ENCODE measurements at places on chromosomes 5 and 9.

DNA sequence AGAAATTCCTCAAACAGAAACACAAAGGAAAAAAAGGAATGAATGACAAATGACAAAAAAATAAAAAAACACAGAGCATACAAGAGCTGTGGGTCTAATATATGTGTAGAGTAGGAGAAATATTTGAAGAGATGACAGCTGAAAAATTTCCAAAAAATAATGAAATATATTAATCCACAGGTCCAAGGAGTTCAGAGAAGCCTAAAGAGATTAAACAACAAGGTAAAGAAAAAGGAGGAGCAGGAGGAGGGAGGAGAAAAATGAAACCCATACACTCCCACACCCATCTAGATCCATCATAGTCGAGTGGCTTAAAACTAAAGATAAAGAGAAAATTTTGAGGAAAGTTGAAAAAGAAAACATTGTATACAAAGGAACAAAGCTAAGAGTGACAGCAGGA lies 182.4 kb upstream of the MAP3K1 start:
- no peak for DNase-seq

DNA sequence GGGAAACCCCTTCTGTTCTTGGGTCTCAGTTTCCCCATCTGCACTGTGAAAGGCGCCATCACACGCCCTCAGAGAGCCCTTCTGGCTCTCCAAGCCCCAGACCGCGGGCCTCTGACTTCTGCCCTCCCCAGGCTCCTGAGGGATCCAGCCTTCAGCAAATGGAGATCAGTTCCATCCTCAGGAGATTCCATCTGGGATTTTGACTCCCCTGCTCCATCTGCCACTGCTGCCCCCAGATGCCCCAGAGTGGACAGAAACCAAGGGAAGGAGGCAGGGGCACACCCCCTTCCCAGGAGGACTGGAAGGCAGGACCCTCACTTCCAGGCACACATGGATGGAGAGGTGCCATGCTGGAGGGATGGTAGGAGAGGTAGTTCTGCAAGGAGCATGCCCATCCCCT lies 18.7 kb upstream of the RPS14 start:
- no peak for DNase-seq

DNA sequence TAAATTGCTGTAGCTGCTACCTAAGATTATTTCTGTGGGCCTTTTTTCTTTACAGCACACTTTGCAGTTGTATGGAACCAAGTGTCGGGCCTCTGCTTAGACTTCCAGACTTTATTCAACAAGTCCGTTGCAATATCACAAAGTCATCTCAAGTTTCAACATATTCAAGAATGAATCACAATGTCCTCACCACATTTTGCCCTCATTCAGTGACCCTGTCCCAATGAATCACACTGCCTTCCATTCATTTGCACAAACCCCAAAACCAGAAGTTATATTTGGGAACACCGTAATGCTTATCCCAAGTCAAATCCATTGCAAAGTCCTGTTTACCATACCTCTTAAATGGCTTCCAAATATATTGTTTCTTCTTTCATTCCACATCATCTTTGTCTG lies 439.6 kb downstream of the CSNK1G3 start:
- DNase-seq, result no peak

DNA sequence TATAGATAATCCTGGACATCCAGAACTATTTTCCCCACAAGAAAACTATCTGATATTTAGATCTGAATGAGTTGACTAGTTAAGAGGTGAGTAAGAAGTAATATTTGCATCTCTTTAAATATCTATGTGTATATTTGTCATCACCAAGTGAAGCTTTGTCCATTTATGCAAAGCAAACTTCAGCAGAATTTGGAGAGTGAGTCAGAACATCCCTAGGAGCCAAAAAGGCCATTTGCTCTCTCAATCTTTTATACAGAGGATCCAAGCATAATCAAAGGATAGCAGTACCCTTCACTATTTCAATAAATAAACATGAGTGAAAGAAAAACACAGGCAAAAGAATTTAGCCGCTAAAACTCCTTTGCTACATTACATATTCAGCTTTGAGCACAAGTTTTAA lies 454.4 kb downstream of the NR2F1-AS1 start:
- no peak for DNase-seq

DNA sequence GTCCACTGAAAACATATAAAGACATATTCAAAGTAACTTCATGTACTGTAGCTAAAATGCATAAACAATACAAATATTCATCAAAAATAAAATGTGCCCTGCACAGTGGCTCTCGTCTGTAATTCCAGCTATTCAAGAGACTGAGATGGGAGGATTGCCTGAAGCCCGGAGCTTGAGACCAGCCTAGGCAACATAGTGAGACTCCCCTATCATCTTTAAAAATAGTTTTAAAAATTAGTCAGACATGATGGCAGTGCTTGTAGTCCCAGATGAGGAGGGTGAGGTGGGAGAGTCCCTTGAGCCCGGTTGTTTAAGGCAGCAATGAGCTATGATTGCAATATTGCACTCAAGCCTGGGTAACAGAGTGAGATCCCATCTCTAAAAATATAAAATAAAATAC lies 534.1 kb downstream of the ANXA1 start:
- no peak for DNase-seq

DNA sequence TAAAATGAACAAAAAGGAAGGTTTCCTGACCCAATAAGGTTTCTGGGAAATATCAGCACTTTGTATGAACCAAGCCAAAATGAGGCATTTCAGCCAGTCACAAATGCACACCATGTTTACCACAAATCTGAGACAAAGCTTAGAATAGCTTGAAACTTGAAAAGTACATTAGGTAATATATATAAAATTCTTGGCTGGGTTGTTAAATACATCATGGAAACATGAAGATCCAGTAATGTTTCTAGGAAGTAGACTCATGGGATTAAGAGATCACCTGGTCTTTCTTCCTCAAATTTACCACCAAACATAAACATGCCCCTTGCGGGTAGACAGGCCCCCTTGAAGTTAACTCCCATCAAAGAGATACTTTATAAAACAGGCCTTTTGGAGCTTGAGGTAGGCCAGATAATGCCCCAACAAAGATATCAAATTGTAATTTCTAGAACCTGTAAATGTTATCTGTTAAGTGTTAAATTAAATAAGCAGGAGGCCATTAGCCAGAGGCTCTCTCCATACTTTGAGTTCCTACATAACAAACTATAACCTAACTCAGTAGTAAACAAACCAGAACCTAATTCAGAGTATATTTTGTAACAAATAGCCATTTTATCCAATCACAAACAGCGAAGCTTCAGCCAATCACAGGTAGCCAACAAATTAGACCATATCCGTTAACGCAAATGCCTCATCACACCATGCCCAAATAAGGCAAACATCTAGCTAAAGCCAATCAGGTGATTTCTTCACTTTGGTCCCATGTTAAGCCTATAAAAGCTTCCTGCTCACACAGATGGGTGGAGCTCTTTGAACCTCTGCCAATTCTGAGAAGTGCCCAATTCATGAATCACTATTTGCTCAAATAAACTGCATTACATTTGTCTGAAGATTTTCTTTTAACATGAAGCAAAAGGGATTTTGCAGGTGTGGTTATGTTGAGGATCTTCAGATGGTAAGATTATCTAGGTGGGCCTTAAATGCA lies 127.9 kb upstream of the TARS1 start:
- no peak for DNase-seq

GRCh38 chr5:138402640-138403039 lies 36.2 kb upstream of the REEP2 start:
- no peak for DNase-seq

- DNase-seq, result no peak
These were observed 449.6 kb downstream of the NTRK2 start for GRCh38 chr9:85118990-85119755.

GRCh38 chr5:32319926-32320543 lies 7.3 kb upstream of the MTMR12 start:
- no peak for DNase-seq

- DNase-seq, result no peak
These were observed 30.8 kb downstream of the IL7R start for GRCh38 chr5:35887321-35888100.

GRCh38 chr9:108579757-108580439 lies 275.9 kb downstream of the ACTL7B start:
- no peak for DNase-seq

DNA sequence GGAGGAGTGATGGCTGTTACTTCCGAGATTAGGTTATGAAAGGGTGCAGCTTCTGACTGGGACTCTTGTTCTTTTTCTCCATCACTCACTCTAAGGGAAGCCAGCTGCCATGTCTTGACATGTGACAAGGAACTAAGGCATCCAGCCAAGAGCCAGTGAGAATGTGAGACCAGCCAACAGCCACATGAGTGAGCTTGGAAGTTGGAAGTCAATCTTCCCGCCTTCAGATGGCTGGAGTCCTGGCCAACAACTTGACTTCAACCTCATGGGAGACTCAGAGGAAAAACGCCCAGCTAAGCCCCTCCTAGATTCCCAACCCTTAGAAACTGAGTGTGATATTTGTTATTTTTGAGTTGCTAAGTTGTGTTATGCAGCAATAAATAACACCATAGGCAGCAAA lies 201.1 kb downstream of the SNX18 start:
- no peak for DNase-seq

DNA sequence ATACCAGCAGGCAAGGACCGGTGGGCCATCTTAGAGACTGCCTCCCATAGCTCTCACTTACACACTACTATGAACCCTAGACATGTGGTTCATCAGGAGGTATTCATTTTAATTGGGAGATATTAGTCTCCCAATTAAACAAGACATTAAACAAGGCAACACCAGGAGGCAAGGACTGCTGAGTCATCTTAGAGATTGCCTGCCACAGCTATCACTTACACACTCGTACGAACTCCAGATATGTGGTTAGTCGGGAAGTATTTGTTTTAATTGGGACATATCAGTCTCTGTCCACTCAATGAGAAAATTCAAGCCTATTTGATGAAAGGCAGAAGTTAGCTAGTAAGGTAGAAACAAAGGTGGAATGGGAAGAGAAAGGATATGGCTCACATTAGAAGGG lies 343.9 kb downstream of the NFIB start:
- no peak for DNase-seq

Measured in central memory CD4-positive, alpha-beta T cell (primary cell).